ENCODE measurements at places on chromosomes 1 and 21.
A peak's percentile ranks its signal among the peaks of the same experiment; 100 is the strongest.

DNA sequence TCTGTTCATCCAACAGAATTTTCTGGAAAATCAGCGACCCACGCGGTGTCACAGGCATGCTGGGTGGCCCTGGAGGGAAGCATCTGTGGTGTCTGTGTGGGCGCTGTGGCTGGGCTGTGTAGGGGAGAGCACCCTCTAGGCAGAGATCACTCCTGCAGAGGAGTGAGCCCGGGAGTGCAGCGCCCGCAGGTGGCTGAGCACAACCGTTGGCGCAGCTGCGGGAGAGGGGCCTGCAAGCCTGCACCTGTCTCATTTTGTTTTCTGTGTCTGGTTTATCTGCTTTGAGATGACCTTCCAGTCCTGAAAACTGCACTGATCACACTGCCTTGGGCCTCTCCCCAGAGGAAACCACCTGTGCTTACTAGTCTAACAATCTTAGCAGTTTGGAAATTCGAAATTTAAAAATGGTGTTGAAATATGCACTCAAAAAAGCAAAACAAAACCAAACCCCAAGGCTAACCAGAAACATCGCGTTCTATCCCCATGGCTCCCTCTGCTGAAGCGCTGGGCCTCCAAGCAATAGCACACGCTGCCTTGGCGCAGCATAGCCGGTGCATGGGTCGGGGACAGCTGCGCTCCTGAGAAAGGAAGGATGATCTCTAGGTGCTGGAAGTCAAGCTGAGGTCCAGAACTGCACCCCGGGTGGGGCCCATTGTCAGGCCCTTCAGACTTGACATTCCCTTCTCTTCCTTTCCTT lies 4.8 kb downstream of the FAM3B start:
- peak; percentile 45 for DNase-seq

DNA sequence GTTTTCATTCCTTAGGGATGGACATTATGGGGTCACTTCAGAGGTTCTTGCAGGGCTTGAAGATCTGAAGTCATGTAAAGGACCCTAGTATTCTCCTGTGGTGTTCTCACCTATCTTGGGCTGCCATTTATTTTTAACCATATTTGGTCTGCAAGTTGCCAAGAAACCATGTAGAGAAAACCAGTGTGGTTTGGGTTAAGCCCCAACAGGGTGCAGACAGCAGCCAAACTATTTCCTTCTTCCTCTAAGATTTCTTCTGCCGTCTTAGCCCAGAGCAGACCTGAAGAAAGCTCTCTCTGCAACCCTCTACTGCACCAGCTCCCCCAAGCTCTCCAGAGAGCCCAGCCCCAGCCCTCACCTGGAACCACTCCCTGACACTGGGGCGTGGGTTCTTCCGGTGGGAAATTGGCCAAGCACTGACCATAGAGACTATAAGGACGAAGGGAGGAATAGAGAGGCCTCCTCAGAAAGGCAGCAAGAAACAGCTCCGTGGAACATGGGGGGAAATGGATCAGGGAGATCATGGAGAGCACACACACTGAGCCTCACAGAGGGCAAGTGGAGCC lies 136.6 kb downstream of the SYF2 start:
- DNase-seq = peak; percentile 10

- DNase-seq = no peak
These were observed 25.5 kb upstream of the RBBP5 start for GRCh38 chr1:205147191-205147835.

GRCh38 chr1:216215169-216215568 lies 208.1 kb downstream of the USH2A start:
- no peak for DNase-seq

GRCh38 chr1:84705513-84705912 lies 15.3 kb upstream of the SSX2IP start:
- no peak for DNase-seq

GRCh38 chr21:23401278-23401677 lies 2206.0 kb downstream of the MRPL39 start:
- no peak for DNase-seq

- DNase-seq = peak; percentile 6
These were observed 4.4 kb downstream of the NME7 start for GRCh38 chr1:169363046-169363730.

GRCh38 chr1:183246436-183246835 lies 60.4 kb downstream of the LAMC2 start:
- DNase-seq = no peak

DNA sequence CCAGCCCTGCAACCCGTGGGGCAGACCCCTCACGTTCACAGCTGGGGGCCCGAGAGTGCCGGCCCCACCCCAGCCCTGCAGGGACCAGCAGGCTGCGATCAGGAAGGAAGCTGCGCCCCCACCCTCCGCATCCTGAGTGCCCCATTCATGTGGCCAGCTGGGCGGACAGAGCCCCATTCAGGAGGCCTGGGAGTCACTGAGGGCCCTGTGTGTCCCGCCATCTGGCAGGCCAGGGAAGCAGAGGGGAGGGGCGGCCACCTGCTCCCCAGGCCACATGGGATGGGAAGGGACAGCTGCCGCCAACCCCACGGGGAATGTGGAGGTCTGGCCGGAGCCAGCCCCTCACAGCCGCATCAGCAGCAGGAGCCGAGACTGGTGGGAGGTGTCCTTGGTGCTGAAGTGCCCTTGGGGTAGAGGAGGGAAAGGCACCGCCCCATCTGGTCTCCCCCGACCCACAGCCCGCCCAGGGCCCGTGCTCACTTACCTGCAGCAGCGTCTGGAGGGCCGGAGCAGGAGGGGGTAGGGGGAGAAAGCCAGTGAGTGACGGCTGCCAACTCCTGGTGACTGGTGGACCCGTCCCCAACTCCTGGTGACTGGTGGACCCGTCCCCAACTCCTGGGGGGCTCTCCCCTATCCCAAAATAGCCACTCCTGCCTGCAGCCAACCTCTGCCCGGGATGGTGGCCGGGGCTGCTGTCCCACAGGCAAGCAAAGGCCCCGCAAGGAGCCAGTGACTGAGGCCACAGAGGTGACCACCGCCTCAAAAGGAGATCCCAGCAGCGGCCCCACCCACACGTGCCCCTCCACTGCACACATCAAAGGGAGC lies 8.7 kb downstream of the ACAP3 start:
- DNase-seq = no peak

DNA sequence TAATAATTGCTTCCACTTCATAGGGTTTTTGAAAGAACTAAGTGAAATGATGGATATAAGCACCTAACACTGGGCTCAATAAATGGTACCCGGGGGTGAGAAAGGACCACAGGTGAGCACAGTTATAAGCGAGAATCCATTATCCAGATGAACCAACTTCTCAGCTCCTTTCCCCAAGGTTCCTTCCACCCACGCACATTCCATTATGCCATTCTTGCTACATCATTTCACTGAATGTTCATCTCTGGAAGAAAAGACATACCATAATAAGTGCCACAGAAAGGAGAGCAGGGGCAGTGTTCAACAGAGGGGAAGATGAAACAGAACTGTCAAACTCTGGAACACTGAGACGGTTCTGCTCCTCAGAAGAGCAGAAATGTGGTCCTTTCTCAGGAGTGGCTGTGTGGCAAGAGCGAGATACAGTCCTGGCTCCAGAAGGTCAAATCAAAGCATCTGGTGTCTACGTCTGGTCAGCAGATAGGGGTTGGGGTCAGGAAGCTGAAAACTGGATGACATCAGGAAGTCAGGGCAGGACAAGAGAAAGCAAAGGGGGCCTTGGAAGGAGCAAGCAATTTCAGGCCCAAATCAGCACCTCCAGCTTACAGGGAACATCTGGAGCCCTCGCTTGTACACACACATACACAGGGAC lies 255.4 kb upstream of the TMEM51 start:
- no peak for DNase-seq

- DNase-seq = no peak
These were observed 121.3 kb downstream of the HFM1 start for GRCh38 chr1:91283421-91283726.

DNA sequence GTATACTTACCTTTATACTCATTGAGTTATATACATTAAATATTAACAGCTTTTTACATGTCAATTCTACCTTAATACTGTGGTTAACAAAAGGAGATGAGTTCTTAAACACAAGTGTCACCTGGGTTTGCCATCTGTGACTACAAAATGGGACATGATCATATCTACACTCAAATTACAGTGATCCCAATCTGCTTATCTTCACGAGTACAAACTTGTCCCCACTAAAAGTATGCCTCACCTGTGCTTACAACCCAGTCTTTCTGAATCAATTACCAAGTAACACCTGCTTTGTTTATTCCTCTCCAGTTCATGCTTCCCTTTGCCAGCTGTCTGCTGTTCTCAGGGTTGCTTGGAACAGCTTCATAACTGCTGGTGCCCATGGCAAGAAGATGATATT lies 8.8 kb downstream of the CD1E start:
- DNase-seq = no peak

DNA sequence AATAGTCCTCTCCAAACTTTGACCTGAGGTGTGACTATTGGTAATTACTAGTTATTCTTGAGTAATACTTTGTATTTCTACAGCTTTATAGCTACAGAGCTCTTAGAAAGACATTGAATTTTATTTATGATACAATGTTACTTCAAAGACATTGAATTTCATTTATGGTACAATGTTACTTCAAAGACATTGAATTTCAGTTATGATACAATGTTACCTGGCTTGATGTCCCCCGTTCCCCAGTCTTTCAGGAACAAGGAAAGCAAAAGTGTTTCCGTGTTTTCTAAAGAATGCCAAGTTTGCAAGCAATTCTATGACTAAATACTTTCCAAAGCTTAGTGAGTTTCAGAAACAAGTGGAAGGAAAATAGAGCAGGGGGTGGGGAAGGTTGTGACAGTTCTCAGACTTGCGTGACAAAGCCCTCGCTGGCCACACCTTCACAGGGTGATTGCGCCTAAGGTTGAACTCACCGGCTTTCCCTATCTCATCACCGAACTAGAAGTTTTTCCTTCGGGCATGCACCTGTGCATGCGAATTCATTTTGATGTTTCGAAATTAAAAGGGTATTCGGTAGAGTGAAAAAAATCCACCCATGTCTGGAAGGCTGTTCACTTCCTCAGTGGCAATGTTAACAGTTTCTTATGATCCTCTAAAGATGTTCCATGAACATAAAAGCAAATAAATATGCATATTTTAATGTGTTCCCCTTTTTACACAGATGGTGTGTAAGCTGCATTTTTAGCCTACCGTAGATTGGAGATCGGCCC lies 909 bp upstream of the PAXBP1 start:
- peak; percentile 70 for DNase-seq

DNA sequence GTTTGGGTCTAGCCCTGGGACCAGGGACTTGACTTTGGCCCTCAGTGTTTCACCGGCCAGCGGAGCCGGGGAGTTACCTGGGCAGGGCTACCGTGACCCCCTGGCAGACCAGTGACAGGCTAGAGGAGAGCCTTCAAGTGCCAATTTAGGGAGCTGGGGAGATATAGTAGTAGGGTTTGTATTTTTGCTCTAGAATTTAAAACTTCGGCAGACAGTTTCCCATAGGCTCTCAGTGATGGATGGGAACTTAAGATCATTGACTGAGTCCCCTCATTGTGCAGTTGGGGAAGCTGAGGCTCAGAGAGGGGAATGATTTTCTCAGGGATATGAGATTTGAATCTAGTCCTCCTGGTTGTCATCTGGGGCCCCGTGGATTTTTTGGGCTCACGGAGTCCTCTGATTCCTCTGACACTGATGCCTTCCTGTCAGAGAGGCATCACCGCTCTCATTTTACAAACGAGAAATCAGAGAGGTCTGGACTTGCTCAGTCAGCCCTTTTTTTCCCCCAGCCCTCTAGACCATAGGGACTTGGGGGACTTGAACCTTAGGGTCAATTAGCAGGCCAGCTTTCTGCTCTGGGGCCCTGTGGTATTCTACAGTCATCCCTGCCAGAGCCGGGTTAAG lies 58.3 kb upstream of the ACOT11 start:
- peak; percentile 26 for DNase-seq

GRCh38 chr1:115325874-115326273 lies 12.2 kb downstream of the NGF start:
- no peak for DNase-seq

DNA sequence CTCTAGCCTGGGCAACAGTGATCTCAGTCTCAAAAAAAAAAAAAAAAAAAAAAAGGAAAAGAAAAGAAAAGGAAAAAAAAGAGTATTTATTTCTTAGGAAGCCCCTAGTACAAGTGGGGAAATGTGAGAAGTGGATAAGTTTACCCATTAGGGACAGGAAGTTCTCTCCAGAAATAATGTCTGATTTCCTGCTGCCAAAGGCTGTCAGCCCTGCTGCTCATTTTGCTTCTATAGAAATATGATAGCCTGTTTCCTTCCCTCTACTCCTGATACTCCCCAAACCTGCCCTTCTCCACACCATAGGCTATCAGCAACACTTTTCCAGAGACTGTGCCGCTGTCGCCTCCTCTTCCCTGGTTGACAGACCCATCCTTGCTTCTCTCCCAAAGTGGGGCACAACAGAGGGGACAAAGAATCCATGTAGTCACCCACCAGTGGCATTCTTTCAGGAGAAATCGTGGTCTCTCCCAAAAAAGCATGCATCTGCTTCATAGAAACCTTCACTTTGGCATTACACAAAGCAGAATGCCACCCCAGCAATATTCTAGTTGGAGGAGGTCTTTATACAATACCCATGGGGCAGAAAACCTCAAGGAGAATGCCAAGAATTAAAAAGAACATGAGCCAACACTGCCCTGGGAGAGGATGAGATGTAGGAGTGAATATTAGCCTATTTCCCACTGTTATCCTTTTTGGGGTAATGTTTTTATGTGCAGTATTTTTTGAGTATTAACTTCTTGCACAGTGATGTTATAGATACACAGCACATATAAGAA lies 166.3 kb upstream of the NR5A2 start:
- no peak for DNase-seq

DNA sequence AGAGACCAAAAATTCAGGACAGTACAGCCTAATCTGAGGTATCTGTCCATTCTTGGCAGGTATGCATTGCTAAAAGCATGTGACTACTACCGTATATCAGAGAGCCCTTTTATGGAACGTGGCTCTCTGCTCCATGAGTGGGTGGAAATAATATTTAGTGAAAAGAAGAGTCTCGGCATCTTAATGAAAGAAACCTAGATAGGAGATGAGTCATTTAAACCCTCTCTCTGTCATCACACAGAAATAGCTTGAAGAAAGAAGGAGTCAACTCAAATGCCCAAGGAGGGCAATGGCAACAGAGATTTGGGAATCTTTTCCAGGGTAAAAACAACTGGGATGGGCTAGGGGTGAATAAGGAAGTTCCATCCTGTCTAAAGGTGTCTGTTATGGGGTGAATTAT lies 528.2 kb downstream of the SMYD3 start:
- DNase-seq = no peak

- no peak for DNase-seq
These were observed 10.1 kb downstream of the PLEKHA6 start for GRCh38 chr1:204349602-204350001.

DNA sequence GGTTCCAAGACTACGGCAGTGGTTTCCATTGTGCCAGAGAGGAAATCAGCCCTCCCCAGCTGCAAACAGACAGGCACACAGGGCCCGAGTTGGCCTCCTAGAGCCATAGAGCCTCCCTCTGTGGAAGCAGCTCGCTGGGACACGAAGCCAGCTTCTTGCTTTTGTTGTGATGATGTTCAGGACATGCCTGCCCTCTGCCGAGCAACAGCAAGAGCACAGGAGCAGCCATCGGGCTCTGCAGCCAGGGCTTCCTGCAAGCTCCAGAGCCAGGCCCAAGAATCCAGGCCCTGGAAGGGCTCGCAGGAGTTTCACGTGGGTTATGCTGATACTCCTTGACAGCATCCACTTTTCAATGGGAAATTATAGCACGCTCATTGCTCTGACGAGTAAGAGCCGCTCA lies 18.5 kb downstream of the NPHP4 start:
- DNase-seq = no peak

All from CD4-positive, alpha-beta T cell treated with Interleukin-17A for 4 hours (primary cell).